Myocyte (in vitro differentiated cells): ENCODE measurements at places on chromosomes 1 and 21. TPM values are rescaled to one million over a fixed set of nuclear protein-coding genes. Genes with fewer than 3 reads are reported as not detected.

Gene OR2T35
- not detected in 2 replicates for total RNA-seq

Gene MANEAL
- 10.6 and 10.8 TPM in 2 replicates for total RNA-seq

Gene HTR6
- 0.10 TPM in 1 of 2 replicates, not detected in the other for total RNA-seq

Gene BRINP2
- 0.10 and 0.16 TPM in 2 replicates for total RNA-seq

Gene TNFAIP8L2
- total RNA-seq: not detected in 2 replicates

Gene ERG
- total RNA-seq: 1.4 TPM in 1 of 2 replicates, not detected in the other

Gene LCE1F
- total RNA-seq: not detected in 2 replicates
